Gastroesophageal sphincter (tissue), 4 donors: ENCODE measurements at places on chromosomes 4 and X.

GRCh38 chr4:82818664-82819662 is 20.4 kb upstream of the SCD5 start:
- ATAC-seq, result no peak
- no peak overlapping the region for H3K27ac ChIP-seq
- H3K36me3 ChIP-seq, result peaks cover 82% of the 10 kb centered on the region
- H3K4me1 ChIP-seq, result no peaks in the 10 kb centered on the region

GRCh38 chrX:112997991-112998390 is 157.4 kb upstream of the AMOT start:
- no peaks in the 10 kb centered on the region for H3K27me3 ChIP-seq
- H3K36me3 ChIP-seq, result no peaks in the 10 kb centered on the region
- H3K27ac ChIP-seq, result no peak overlapping the region
- ATAC-seq, result no peak

- H3K4me3 ChIP-seq, result no peak overlapping the region
Observed at GRCh38 chr4:81506731-81507130, 35.0 kb upstream of the RASGEF1B start.

DNA sequence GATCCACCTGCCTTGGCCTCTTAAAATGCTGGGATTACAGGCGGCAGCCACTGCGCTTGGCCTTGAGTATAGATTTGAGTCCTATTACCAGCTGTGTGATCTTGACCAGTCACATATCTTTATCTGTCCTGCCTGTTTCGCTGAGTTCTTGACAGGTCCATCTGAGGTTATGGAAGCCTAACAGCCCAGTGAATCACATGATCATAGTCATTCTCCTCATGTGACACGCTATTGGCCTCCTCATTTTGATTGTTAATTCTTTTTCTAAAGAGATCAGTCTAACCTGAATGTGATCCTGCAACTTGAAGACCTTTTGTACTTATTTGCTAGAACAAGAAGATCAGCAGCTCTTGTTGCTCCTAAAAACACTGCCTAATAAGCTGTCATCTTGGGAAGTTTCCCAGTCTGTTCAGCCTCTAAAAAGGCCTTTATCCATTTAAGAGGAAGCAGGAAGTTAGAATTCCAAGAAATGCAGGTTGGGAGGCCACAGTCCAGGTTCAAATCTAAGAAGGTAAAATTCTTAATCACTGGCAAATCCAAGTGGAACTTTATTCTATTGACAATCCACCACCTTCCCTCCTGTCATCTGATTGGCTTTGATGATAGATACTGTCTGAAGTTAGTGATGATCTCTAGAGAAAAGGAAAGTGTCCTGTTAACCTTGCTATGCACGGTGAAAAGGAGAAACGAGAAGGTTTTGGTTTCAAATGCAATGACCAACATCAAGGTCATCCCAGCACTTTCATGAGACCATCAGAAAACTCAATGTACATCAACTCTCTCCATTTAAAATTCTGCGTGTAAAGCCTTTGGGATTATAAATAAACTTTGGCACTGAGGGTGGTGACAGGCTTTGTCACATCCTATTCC is 86.9 kb downstream of the CHRNA9 start:
- H3K27me3 ChIP-seq, result no peaks in the 10 kb centered on the region
- ATAC-seq, result no peak
- H3K36me3 ChIP-seq, result no peaks in the 10 kb centered on the region
- H3K4me3 ChIP-seq, result no peak overlapping the region

DNA sequence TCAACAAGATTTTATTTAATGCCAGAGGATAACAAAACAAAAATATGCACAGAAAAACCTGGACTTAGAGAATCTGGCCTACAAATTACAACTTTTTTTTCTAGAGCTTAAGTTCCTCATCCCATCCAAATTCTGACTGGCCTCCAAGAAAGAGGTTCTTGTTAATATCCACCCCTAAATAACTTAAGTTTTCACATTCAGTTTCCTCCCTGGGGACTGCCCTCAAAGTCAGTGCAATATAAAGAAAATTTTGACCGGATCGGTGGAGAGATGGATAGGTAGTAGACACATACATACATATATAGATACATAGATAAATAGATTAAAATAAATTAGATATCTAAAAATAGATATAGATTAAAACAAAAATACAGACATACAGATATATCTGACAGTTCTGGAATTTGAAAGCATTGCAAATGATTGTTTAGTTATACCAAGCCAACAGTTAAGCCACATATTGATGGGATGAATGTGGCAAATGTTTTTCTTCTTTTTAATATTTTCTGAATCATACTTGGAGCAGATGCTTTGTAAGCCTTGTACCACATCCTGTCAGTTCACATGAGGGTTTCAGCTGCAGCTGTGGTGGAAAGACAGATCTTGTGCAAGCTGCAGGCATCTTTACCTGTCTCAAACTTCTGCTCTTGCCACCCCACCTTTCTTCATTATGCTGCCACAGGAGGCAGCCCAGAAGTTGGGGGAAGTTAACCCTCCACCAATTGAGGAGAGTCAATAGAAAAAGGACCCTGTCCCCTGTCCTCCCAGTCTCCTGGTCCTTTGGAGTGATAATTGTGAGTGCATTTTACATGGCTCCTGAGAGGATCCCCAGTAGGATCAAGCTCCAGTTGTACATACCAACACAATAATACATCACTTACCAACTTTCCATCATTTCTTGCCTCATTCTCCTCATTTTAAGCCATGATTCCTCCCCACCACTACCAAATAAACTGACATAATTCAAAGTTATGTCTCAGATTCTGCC is 58.5 kb upstream of the PRDM8 start:
- no peak overlapping the region for H3K27ac ChIP-seq
- no peaks in the 10 kb centered on the region for H3K27me3 ChIP-seq
- no peaks in the 10 kb centered on the region for H3K4me1 ChIP-seq
- no peak for ATAC-seq
- H3K4me3 ChIP-seq, result no peak overlapping the region
- no peaks in the 10 kb centered on the region for H3K36me3 ChIP-seq

GRCh38 chr4:102787096-102787881 is 26.5 kb upstream of the MANBA start:
- H3K27me3 ChIP-seq, result no peaks in the 10 kb centered on the region
- H3K4me1 ChIP-seq, result no peaks in the 10 kb centered on the region
- no peak overlapping the region for H3K27ac ChIP-seq
- ATAC-seq, result no peak
- no peaks in the 10 kb centered on the region for H3K36me3 ChIP-seq

DNA sequence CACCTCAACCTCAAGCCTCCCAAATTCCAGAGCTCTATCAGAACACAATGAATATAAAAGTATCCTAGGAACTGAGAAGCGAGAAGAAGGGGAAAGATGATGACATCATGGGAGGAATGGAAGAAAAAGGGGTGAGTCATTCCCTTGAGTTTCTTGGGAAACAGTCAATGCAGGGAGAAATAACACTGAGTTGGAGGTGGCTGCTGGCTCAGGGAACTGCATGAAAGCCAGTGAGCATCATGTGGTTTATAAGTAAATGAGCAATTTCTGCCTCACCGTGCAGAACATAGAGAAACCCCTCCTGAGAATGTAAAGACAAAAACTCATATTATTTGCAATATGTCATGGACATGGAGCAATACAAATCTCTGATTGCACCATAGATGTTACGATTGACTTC is 73.3 kb downstream of the SHOX start:
- no peaks in the 10 kb centered on the region for H3K27me3 ChIP-seq
- H3K4me3 ChIP-seq, result no peak overlapping the region
- H3K4me1 ChIP-seq, result no peaks in the 10 kb centered on the region

DNA sequence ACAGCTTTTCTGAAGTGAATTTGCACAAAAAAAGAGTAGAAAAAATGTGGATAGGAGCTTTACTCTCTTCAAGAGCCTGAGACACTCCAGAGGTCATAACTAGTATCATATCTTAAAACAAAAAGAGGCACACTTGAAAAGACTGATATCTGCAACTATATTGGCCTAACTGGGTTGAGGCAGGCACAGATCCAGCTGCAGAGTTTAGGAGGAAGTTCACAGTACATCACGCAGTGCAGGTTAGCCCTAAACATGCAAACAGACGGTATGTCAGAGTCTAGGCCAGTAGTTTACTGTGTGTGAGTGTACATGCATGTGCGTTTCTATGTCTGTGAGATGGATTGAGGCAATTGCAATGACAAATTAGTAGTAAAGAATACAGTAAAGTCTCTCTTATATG is 24.2 kb upstream of the CT47A1 start:
- no peak overlapping the region for H3K27ac ChIP-seq
- no peaks in the 10 kb centered on the region for H3K36me3 ChIP-seq
- ATAC-seq, result no peak
- H3K27me3 ChIP-seq, result no peaks in the 10 kb centered on the region
- H3K4me3 ChIP-seq, result no peak overlapping the region

DNA sequence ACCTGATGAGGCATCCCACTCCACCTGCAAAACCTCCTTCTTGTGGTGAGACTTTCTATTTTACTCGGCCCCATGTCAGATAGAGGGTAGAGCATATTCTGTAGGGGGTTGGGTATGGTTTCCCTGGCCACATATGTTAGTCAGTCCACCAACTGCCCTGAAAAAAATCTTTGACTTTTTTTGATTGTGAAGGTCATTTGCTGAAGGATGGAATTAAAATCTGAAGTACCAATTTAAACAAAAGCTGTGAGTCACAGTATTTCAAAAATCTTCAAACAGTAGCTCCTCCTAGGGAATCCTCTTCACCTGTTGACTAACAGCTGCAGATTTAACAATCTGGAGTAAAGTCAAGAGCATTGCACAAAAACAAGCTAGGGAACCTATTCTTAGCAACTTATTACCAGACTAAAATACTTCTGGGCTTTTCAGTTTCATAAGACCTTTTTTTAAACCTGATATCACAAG is 8.0 kb upstream of the CCDC110 start:
- ATAC-seq, result peak; percentile 43
- H3K4me3 ChIP-seq, result no peak overlapping the region
- H3K27me3 ChIP-seq, result no peaks in the 10 kb centered on the region
- H3K27ac ChIP-seq, result no peak overlapping the region
- no peaks in the 10 kb centered on the region for H3K4me1 ChIP-seq
- H3K36me3 ChIP-seq, result no peaks in the 10 kb centered on the region

DNA sequence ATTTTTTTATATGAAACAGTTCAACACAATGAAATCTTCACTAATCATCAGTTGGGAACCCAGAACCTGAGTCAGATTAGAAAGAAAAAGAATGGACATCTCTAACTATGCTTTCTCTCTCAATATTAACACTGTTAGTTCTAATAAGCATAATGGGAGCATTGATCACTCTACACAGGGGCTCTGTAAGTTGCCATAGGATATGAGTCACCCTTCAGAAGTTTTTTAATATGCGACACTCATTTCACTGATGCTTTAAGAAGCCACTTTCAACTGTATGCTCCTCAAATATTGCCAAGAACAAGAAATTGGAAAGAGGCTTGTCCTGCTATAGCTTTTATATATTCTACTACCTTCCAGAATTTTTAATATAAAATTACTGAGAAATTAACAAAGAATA is 187.0 kb downstream of the AASDH start:
- H3K27me3 ChIP-seq, result no peaks in the 10 kb centered on the region
- no peaks in the 10 kb centered on the region for H3K36me3 ChIP-seq
- no peak for ATAC-seq
- H3K27ac ChIP-seq, result no peak overlapping the region
